ENCODE measurements at places on chromosomes 7 and 10.

- no peak for DNase-seq
Measured at GRCh38 chr7:2040201-2040892, 192.4 kb downstream of the MAD1L1 start.

GRCh38 chr7:47295606-47296005, 286.3 kb downstream of the TNS3 start:
- no peak for DNase-seq

DNA sequence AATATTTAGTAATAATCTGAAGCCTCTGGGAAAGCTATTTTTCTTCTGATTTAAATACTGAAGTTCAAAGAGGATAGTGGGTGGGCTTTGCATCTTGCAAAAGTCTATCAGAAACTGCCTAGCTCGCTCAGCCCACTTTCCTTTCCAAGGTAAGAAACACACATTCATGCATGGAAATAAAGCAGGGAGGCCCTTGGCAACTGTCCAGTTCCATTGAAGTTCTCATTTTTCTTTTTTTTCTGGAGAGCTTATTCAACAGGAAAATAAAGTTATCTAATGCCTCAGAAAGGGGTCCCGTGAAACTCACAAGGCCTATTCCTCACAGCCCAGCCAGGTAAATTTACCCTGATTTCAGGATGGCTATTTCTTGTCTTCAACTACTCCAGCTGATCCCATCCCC, 654.9 kb downstream of the KCNMA1 start:
- no peak for DNase-seq

GRCh38 chr10:50987934-50988333, 86.4 kb upstream of the PRKG1 start:
- no peak for DNase-seq

GRCh38 chr10:36452851-36453250, 672.5 kb upstream of the ANKRD30A start:
- DNase-seq, result no peak

GRCh38 chr7:77434570-77435275, 18.6 kb upstream of the GSAP start:
- no peak for DNase-seq

- DNase-seq, result no peak
Measured at GRCh38 chr7:157133304-157133703, 5.4 kb upstream of the UBE3C start.

DNA sequence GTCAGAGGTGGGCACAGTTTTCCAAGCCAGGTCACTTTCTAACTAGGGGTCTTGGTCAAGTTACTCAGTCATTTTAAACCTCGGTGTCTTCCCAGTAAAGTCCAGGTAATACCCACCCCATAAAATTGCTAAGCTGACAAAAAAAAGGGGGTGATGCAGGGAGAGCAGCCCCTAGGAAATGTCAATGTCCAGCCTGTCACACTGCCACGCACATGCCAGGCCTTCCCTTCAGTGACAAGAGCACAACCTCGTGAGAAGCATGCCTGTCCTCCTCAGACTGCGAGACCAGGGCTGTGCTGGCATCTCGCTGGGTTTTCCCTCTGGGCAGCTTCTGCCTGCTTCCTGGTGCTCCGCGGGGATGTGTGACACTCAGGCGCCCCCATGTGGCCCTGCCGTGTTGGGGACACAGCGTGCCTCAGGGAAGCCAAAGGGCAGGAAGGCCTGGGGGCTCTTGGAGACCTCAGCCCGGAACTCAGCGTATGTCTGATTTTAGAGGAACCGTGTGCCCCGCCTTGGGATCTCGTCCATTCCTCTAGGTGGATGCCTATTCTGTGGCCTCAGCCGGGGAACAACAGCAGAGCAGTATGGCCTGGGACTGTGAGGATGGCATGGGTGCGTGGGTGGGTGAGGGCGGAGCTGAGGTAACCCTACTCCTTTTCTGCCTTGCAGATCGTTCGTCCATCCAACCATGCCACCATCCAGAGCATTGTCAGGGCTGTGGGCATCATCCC, 10.2 kb upstream of the GDF2 start:
- peak; percentile 85 for DNase-seq

DNA sequence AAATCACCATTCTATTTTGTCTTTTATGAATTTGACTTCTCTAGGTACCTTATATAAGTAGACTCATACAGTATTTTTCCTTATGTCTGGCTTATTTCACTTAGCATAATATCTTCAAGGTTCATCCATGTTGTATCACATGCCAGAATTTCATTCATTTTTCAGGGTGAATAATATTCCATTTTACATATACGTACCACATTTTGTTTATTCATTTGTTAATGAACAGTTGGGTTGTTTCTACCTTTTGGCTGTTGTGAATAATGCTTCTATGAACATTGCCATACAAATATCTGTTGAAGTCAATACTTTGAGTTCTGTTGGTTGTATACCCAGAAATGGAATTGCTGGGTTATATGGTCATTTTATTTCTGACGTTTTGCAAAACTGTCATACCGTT, 20.7 kb downstream of the AHCYL2 start:
- DNase-seq, result no peak

DNA sequence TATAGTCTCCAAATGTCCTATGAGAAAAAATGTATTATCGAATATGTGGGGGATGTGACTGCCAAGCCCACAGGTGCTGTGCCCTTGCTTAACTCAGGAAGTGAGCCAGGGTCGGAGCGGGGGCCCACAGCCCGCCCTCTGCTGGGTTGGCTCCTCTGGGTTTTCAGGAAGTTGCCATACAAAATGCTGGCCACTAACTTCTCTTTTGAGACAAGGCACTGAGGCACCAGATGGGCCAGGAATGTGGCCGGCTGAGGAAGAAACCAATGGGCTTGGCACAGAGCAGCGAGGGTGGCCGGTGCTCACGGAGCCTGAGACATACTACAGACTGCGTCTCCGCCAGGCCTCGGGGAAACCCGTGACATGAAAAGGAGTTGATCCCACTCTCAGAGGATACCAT, 58.9 kb downstream of the FAM53B start:
- DNase-seq, result no peak

DNA sequence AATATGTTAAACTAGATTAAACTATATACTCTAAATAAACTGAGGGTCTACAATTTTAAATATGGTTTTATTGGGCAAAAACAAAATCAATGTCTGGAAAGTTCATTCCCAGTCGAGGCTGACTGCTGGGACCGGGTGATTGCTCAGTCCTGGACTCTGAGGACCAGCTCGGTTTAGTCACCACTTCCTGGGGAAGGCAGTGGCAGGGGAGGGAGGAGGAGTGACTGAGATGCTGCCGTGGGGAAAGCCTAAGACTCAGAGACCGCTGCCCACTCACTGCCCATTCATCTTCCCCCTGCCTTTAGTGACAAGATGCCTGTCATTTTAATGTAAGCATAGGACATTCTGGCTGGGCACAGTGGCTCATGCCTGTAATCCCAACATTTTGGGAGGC, 29.0 kb downstream of the ATOH7 start:
- DNase-seq, result no peak

DNA sequence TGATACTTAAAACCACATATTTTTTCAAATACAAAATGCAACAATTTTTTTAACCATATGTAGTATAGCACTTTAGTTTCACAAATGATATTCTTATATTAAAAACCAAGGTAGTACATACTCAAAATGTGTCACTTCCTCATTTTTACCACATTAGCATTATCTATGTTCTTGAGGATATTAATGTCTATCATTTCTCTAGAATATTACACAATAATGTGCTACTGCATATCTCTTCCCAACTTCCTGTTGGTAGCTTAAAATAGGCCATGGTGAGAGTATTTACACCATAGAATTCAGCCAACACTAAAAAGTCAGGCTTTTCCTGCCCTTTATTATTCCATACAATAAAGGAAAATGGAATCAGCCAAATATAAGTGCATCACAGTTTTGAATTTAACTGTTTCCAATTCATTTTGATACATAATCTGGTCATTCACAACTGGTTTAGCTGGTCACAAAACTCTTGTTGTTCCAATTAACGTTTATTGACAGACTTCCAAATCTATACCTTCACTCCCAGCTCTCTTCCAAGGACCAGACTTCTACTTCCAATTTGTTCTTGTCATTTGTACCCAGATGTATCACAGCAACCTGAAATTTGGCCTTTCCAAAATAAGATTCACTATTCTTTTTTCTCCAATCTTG, 20.0 kb upstream of the LRRC17 start:
- DNase-seq, result no peak

DNA sequence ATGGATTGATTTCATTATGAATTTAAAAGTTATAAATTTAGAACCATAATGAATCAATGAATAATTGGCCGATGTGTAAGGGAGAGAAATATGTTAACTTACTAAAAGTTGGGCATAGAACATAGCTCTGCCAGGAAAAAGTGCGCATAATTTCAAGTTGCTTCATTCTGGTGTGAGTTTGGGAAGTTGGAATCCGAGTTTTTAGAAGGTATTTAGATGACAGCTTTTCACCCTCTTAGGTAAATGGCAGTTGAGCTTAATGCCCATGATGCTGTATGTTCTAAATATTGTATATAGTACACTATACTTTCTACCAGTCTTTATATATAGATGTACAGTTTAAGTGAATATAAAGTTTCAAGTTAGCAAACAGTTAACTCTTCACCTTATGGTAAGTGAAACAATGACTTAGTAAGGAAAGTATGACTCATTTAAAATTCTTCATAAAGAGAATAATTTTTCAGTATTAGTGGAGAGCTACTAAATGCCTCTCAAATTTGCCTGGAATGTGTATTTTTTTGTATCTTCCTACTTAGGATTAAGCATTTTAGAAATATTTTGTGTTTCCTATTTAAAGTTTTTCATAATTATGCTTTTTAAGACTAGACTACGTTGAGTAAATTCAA, 1.6 kb downstream of the C1GALT1 start:
- no peak for DNase-seq

- no peak for DNase-seq
Measured at GRCh38 chr7:129780974-129781927, 169.7 kb downstream of the NRF1 start.

- no peak for DNase-seq
Measured at GRCh38 chr10:28711041-28711440, 33.7 kb downstream of the BAMBI start.

- DNase-seq, result no peak
Measured at GRCh38 chr10:4028027-4028471, 243.0 kb upstream of the KLF6 start.

GRCh38 chr10:52741851-52742250, 30.7 kb downstream of the MBL2 start:
- no peak for DNase-seq

- no peak for DNase-seq
Measured at GRCh38 chr10:112570585-112570984, 123.6 kb downstream of the VTI1A start.

DNA sequence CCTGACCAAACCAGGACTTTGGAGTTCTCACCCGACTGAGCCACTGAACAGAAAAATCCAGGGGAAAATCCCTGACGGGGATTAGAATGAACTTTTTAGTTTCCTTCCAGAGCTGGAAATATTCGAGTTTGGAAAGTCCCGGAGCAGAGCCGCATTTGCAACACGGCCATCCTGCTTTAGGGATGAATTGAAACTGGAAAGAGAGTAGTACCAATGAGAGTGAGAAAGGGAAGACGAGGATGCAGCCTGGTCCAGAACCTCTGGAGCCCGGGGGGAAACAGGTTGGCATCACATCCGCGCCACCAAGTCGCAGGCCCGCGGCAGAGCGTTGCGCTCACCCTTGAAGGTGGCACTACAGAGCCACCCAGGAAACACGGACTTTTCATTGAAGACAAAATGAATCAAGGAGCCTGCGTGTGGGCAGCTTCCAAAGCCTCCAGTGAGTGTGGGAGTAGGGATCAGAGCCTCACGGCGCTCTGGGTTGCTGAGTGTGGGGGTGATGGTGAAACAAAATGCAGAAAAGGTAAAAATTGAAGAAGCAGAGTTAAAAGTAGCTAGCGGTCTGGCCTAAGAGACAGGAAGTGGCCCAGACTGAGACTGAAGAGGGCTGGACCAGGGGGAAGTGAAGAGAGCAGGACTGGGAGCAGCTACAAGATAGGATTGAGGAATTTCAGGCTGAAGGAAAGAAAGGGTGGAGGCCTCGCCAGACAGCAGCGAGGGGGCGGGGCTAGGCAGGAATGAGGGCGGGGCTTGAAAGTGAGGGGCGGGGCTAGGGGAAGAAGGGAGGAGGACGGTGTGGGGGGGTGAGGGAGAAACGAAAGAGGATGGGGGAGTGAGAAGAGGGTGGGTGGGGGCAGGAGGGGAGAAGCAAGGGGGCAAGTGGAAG, 1.8 kb downstream of the SMURF1 start:
- DNase-seq, result peak; percentile 75

- no peak for DNase-seq
Measured at GRCh38 chr10:34407324-34407805, 407.7 kb downstream of the PARD3 start.

DNA sequence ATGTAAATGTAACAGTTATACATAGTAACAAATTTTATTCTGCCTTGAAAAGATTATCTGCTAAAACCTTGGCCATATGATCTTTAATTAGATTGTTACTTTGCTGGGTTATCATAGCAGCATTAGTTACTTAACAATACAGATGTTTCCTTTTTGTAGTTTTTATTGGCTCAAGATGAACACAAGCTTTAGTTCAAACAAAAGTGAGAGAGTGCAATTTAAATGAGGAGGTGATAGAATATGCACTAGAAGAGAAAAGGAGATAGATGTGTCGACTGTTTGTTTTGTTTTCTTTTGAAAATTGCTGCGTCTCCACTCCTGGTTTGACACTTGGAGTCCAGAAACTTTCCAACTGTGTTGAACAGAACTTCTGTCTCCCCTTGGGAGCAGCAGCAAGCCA, 91.4 kb upstream of the CAV2 start:
- DNase-seq, result no peak

GRCh38 chr7:149774237-149775175, 1.1 kb upstream of the ZNF467 start:
- no peak for DNase-seq

DNA sequence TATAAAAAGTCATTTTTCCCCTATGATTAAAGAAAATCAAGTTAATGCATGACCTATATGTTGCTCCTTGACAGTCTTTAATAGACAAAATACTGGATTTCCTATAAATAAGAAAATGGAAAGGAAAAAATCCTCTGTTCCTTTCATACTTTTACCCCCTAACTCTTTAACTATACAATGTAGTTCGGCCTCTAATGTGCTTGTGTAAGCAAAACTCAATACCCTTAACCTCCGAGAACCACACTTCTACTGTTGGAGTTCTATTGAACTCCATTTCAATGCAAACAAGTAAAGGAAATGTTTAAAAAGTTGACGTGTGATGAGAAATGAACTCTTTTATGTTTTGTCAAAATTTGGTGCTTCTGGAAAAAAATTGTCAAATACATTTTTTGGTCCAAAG, 36.0 kb downstream of the HDAC9 start:
- no peak for DNase-seq

DNA sequence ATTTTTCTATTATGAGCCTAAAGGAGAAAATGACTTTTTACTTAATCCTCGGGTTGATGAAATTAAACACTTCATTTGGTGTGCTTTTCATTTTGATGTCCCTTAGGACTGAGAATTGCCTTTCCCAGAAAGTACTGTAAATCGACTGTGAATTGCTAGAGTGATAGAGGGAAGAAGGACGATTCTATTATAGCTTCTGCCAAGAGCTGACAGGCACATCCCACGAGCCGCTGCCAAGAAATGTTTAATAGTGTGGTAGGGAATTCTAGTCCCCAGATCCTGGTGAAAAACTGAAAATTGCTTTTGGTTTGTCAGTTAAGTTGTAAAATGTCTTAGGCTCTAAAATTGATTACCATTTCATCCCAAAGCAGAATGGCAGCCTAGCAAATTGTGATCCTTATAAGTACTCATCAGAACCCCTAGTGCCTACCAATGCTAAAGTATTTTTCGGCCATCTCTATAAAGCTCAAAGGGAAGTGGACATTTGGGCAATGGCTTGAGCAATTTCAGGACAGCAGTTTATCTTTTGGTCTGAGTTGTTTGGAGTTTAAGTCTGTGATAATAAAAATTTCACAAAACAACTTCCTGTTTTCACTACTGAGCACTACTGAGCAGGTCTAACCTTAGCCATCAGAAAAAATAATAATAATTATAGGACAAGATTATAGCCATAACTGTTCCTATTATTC, 44.6 kb upstream of the HYCC1 start:
- no peak for DNase-seq
